Activated CD8-positive, alpha-beta memory T cell treated with anti-CD3 and anti-CD28 coated beads, Interleukin-2, amount 10 ng/mL, durations not matched to agents 7 days and 5 days (primary cell): ENCODE measurements at places on chromosomes 16 and 17. TPM values are rescaled to one million over a fixed set of nuclear protein-coding genes. Genes with fewer than 3 reads are reported as not detected.

Gene EMP2
- total RNA-seq: not detected

Gene NUBP2
- total RNA-seq: 64.0 TPM

Gene HSPB9
- total RNA-seq: 0.58 TPM

Gene AHSP
- total RNA-seq: not detected

Gene DRG2
- 54.5 TPM for total RNA-seq

Gene HASPIN
- 31.2 TPM for total RNA-seq

Gene KNOP1
- total RNA-seq: 20.9 TPM

Gene MSLN
- total RNA-seq: not detected
